Activated CD8-positive, alpha-beta T cell treated with anti-CD3 and anti-CD28 coated beads, Interleukin-2, amount 10 ng/mL, durations not matched to agents 7 days and 5 days (primary cell): ENCODE measurements at places on chromosomes 11 and 22.

GRCh38 chr11:617912-618682, 2.3 kb upstream of the IRF7 start:
- no peak for DNase-seq

GRCh38 chr22:21067075-21067900, 21.5 kb downstream of the LRRC74B start:
- no peak for DNase-seq

DNA sequence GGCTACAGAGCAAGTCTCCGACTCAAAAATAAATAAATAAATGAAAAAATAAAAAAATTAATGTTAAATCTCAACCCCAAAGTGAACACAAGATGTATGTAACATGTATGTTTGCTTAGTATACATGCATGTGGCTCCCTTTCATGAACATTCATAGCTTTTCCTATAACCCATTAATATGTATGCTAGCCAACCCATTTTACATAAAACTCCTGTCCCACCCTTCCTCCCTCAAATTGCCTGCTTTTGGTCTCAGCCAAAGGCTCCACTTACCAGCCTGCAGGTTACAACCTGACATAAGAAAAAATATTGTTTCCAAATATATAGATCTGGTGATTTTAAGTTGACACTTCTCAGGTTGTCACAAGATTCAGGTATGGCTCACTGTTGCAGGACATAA, 3.7 kb upstream of the FOLR1 start:
- DNase-seq = no peak

GRCh38 chr22:27775087-27775698, 26.4 kb downstream of the MN1 start:
- no peak for DNase-seq

DNA sequence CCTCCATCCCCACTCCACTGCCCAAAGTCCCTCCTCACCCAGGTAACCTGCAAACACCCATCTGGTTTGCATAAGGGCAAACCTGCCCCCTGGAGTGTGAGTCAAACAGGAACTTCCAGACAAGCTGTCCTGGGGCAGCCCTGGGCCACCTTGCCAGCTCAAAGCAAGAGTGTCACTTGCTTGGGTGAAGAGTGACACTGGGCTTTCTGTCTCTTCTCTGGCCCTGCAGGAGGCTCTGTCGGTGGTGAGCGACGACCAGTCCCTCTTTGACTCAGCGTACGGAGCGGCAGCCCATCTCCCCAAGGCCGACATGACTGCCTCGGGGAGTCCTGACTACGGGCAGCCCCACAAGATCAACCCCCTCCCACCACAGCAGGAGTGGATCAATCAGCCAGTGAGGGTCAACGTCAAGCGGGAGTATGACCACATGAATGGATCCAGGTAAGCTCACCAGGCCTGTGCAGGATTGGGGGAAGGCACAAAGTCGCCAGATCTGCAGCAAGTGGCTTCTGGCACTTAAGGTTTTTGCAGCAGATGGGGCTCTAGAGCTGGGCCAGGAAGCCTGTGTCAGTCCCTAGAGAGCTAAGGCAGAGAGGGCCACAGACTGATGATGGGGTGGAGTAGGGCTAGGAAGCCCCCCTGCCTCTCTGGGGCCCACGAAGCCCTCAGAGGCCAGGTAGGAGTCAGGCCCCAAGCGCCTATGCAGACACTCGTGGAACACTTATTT, 64.2 kb downstream of the FLI1 start:
- no peak for DNase-seq

DNA sequence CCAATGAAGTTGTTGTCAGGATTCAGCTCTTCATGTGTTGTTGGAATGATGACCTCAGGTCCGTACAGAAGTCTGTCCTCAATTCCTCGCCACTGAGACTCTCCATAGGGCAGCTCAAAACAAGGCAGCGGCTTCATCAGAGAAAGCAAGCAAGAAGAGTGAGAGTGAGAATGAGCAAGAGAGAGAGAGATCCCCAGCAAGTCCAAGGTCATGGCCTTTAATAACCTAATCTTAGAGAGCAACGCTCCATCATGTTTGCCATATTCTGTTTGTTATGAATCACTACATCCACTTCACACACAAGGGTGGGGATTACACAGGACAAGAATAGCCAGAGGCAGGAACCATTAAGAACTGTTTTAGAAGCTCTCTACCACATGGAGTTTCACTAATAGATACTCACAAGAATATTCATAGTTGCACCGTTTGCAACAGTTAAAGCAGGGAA, 23.3 kb upstream of the MMP7 start:
- no peak for DNase-seq

DNA sequence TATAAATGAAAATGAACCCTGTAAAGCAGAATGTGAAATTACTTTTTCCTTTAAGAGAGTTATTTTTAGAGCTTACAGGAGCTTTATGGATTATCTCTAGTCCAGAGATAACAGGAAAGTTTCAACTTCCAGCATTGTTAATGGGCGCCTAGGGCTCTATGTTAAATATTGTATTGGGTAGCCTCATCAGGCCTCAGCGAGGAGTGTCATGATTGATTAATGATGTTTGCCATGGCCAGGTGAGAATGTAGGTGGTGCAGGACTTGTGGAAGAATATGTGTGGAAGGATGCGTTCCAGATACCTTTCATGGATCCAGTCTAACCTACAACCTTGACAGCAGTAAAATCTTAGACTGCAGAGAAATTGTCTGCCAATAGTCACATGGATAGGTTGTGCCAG, 50.6 kb downstream of the ME3 start:
- no peak for DNase-seq

DNA sequence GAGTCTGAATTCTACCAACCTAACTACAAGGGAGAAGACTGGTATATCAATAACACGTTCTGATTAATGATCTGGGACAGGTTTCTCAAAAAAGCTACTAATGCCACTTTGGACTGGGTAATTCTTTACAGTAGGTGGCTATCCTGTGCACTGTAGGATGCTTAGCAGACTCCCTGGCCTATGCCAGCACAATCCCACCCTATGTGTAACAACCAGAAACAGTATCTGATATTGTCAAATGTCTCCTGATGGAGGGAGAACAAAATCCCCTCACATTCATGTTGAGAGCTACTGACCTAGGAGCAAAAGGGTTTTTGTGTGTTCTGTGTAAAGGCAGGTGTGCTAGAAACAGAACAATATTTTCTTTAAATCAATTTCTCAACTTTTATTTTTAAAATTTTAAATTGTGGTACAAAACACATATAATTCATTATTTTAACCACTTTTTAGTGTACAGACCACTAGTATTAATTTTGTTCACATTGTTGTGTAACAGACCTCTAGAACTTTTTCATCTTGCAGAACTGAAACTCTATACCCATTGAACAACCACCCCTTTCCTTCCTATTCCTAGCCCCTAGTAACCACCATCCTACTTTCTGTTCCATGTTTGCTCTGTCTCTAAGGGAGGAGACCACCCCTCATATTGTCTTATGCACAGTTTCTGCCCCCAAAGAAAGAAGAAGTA, 2.1 kb upstream of the MS4A6A start:
- no peak for DNase-seq

- no peak for DNase-seq
Measured at GRCh38 chr22:38782402-38783094, 11.4 kb downstream of the DNAL4 start.
